ENCODE measurements at places on chromosomes 7 and 10.

- no peak for DNase-seq
Observed at GRCh38 chr7:16603633-16604032, 41.9 kb downstream of the ANKMY2 start.

DNA sequence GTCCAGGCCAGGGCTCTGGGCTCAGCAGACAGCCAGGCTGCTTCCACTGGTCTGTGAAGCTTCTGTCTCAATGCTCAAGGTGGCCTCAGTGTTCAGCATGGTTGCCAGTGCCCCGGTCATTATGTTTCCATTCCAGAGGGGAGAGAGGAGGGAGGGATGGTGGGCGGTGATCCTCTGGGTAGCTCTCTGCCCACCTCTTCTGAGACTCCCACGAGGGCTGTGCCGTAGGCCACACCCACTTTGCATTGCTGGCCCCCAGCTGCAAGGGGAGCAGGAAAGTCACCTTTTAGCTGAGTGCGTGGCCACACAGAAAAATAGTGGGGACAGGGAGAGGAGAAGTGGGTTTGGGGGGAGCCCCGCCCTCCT is 42.5 kb downstream of the FOXK1 start:
- DNase-seq, result no peak

- DNase-seq, result no peak
Observed at GRCh38 chr7:1403638-1404459, 55.4 kb downstream of the MICALL2 start.

- DNase-seq, result no peak
Observed at GRCh38 chr7:123367484-123368122, 166.8 kb downstream of the IQUB start.

GRCh38 chr7:125606671-125607070 is 677.0 kb upstream of the POT1 start:
- no peak for DNase-seq

- no peak for DNase-seq
Observed at GRCh38 chr7:103524042-103524907, 78.3 kb upstream of the SLC26A5 start.

GRCh38 chr7:2437136-2437535 is 33.7 kb downstream of the CHST12 start:
- DNase-seq, result no peak

- no peak for DNase-seq
Observed at GRCh38 chr7:158125091-158125490, 462.5 kb downstream of the PTPRN2 start.

DNA sequence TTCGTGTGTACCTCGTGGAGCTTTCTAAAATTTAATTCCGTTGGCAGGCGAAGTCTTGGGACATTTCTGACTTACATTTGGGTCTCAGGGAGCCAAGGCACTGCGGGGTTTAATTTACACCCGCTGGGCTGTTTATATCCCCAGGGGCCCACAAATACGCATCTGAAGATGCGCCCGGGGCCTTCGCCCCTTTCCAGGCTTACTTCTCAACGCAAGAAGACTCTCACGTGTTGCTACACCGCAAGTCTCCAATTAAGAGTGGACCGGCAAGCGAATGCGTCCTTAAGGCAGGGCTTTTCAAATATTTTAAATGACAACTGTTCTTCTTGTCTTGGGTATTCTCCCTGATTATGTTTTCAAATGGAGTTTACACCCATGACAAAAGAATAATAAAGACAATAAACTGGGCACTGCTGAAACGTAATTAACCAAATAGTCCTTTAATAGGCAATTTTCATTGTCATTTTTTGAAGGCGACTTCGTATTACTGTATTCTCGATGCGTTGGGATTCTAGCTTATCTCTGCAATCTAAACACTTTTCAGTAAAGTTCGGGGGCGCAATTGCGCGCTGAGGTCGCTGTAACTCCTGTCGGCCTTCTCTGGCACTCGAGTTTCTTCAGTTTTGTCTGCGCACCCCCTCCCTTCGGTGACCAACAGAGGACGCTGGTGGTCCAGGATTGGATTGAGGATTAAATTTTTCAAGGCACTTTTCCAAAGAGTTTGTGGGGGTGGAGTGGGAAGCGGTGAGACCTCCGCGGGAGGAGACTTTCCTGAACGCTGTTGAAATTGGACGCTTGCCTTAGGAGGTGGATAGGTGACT is 837 bp upstream of the IGFBP3 start:
- no peak for DNase-seq

DNA sequence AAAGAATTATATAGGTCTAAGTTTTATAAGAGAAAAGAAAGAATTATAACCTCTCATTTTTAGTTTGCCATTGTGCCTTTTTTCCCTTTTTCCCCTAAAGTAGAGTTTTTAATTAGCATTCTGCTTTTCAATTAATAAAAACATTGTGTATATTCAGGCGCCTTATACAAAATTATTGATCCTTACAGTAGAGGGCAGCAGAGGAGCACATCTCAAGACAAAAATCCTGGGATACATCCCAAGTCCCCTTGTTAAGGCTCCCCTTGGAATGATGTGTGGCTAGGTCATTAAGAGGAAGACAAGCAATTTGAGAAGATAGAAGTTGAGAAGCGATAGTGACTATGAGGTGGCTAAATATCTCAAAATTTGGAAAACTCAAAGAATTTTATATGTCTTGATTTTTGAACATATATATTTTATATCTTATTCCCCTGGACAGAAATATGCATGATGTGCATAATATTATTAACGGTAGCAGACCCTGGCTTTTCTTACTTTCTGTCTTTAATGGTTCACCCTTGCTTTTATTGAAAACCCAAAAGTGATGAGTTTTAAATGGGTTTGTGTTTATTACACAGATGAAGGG is 19.1 kb upstream of the TPK1 start:
- DNase-seq, result no peak

DNA sequence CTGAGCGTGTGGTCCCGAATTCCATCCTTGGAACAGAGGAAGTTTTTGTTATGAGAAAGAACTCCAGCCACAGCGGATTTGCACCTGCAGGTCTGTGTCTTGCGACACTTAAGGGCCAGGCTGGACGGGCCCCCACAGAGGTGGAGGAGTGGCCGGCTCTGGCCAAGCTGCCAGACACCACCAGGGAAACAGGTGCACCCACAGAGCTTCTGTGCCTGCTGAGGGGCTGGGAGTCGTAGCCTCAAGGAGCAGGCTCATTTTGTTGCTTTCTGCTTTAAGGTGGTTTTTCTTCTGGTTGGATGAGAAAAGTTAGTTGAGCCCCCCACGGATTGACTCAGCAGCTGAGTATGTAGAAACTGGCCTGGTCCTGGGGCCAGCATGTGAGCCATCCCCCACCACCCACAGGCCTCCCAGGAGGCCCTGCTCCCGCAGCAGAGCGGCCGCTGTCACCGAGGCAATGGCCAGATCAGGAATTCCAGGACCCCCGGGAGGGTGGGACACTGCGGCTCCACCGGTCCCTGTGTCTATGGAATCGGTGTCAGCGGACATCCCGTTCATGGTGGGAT is 41.9 kb downstream of the NKX6-2 start:
- no peak for DNase-seq

DNA sequence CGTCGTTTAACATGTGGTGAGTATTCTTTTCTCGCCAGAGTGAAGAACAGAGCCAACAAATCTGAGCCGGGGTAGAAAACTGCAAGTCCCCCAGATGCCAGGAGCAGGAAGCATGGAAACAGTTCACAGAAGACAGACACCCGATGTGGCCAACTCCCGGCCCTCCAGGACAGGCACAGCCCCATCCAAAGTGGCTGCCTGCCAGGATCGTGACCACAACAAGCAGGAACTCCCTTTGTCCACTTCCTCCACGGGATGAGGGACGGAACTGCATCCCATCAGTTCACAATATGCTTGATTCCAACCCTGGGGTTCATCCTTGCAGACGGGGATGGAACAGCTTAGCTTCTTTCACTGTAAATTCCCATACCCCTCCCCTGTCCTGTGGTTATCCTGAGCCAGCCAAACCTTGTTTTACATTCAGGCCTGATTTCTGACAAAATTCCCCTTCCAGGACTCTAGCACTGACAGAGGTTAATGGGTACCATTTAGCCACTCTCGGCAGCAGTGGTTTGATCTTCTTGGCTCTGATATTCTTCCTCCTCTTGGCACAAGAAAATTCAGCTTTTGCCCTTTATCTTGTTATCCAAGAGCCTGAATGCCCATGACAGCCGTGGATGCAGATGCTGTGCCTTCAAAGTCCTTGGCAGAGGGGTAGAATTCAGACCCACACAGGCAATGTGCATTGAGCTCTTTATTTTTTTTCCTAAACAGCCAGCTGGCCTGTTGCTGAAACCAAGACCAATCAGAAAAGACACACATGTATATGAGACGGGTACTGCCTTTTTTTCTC is 105.5 kb upstream of the FAM204A start:
- no peak for DNase-seq

DNA sequence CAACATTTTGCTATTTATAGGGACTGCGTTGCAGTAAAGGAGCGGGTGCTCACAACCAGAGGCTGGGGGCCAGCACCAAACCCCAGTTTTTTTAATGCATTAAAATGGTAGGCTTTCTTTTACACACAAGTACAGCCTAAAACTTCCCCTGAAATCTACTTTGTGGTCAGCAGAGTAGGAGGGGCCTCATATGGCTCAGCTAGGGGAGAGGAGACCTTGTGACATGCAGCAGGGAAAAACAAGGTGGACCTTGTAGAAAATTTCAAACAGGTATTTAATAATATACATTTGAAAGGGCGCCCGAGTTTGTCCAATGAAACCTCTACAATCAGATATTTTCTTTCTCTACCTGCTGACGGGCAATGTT is 1.4 kb downstream of the CCDC136 start:
- no peak for DNase-seq

- DNase-seq, result no peak
Observed at GRCh38 chr7:105006367-105007136, 7.5 kb upstream of the KMT2E start.

DNA sequence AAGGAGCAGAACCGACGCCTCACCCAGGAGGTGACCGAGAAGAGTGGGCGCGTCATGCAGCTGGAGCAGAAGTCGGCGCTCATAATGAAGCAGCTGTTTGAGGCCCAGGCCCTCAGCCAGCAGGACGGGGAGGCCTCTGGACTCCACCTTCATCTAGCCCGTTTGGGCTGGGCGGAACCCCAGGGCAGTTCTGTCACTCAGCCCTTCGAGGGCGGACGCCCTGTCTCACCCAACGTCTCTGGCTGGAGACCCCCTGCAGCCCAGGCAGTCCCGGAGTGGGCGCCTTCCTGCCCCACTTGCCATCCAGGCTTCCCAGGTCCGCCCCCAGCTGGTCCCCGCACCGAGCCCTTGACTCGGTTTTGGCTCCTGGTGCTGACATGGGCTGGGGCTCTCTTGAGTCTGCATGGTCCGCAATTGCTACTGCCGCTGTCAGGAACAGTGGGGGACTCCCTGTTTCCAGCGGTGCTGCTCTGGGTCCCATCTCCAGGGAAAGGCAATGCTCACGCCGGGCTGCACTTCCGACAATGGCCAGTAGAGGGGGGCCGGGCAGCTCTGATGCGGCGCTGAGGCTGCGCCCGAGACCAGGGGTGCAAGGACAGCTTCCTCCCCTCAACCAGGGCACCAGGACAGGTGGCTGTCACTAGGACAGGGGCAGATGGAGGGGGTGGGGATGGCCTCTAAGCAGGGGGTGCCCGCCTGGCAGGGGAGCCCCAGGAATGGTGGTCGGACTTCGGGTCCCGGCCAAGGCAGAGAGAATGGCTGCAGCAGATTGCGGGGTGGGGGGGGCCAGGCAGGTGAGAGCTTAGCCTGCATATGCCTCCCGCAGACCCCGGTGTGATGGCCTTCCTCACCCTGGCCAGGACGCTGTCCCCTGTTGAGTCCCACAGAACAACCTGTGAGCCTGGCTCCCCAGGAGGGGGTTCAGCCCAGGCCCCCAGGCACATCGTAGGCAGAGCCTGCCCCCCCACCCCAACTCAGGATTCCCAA is 71.2 kb upstream of the KCTD7 start:
- DNase-seq, result no peak

DNA sequence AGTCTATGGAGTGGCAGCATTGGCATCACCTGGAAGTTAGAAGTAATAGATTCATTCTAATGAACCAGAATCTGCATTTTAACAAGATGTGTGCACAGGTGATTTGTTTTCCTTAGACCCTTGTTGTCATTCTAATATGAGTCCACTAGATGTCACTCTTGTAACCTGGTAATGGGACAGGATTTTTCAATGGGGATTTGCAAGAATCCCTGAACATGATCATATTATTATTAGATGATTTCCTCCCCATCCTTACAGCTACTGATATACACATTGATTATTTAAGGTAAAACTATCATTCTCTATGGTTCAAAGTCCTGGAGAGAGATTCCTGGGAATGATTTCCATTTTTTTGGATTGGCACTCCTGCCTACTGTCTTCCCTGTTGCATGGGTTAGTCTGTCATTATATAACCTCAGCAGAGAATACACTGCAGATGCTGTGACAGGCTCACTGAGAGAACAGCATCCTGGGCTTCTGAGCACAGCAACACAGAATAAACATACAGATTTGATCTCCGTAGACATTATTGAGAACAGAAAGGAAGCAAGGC is 194.9 kb downstream of the SUGCT start:
- DNase-seq, result no peak

- DNase-seq, result no peak
Observed at GRCh38 chr10:29356931-29357330, 68.1 kb downstream of the LYZL1 start.

- no peak for DNase-seq
Observed at GRCh38 chr7:154726368-154726767, 276.6 kb downstream of the PAXIP1 start.

DNA sequence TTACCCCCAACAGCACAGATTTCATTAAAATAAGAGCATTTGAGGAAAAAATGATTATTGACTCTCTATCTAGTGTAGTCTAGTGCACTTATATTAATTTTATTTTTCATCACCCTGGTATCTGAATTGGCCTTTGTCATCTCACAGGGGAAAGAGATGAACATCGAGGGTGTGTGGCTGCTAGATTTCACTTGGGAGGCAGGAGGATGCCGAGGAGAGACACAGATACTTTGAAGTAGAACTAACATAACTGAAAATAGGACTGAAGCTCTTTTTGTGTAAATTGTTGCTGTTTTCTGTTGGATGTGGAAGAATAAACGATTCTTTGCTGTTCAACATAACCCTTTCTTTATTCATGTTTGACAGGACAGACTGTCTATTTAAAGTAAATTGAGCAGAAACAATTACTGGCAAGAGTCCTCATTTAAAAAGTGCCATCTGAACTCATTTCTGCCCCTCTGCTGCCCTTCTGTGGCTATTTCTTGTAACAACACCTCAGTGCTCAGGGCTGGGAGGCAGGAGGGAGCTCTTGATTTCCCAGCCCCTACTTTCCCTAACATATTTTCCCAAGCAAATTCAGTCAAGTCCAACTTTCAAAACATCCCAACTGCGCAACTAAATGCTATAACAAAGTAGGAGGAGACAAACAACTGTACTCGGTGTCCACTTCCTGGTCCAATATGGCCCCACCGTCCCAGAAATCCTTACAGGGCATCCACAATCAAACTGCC is 15.6 kb downstream of the LYZL1 start:
- DNase-seq, result no peak

GRCh38 chr7:150954201-150954985 is 23.7 kb downstream of the KCNH2 start:
- DNase-seq, result no peak

GRCh38 chr7:10973942-10974911 is 555 bp downstream of the PHF14 start:
- no peak for DNase-seq
